Stimulated activated CD8-positive, alpha-beta memory T cell treated with anti-CD3 and anti-CD28 coated beads, Interleukin-4, amount 100 ng/mL, for 4 hours (primary cell): ENCODE measurements at places on chromosomes 1 and 21.
A peak's percentile ranks its signal among the peaks of the same experiment; 100 is the strongest.

DNA sequence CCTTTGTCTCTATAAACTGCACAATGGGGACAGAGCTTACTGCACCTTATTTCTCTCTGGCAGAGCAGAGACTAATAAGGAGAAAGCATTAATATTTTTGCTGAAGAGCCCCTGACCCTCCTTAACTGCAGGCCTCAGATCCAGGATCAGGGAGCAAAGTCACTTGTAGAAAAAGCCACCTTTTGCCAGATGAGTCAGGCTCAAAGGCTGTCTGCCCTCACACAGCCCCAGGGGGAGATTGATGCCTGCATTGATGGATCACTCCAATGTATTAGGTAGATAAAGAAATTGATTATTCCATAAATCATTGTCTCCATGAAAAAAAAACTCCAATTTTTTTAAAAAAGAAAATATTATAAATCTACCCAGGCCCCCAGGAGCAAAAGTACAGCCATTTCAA is 15.8 kb downstream of the GRIK3 start:
- no peak for DNase-seq

DNA sequence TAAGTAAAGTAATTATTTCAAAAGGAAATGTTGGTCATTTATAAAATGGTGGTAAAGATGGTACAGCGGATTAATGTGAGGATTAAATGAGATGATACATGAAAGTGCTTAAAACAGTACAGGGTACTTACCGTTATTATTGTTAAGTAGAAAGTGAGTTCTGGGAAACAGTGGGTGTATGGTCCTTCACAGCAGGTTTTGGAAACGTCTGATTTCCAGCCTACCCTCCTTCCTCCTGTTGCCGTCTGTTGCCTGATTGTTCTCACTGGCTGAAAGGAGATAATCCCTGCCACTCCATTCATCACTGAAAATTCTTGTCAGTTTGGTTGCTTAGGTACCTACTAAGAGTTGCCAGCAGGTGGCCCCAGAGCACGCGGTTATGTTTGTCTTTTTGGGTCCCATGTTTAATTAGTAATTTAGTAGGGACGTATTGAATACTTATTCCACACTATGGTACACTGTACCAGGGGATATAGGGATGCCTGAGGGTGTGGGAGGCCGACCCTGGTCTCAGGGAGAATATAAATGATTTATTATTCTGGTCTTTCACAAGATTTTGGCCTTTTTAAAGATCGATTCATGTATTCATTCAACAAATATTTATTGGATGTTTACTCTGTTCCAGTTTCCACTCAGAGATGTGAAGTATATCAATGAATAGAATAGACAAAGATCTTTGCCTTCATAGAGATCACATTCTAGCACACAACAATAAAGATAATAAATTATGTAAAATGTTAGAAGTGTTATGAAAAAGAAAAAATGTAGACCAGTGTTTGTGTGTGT is 30.8 kb upstream of the RPTN start:
- DNase-seq: peak; percentile 36

- DNase-seq: no peak
Measured at GRCh38 chr1:20337581-20337980, 46.9 kb downstream of the VWA5B1 start.

- DNase-seq: no peak
Measured at GRCh38 chr1:189859385-189859977, 618.2 kb downstream of the BRINP3 start.

DNA sequence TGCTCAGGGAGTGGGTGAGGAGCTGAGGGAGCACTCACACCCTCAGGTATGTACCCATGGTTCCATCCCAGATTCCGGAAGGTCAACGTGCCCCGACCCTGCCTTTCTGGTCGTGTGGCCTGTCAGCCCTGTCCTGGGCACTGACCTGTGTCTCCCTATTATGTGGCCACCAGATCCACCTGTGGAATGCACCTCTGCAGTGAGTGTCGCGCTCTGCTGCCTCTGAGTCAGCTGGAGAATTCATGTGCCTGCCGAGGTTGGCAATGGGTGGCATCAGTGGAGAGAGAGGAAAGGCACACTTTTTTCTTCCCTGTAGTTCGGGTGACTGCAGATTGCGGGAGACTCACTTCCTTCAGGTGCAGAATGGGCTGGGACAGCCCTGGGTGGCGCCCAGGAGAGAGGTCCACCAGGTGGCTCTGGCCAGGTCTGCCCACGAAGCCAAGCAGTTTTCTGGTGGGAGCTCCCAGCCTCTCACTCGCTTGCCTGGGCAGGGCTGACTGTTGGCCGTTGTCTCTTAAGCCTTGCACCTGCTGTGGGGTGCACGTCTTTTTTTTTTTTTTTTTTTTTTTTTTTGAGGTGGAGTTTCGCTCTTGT is 176.1 kb upstream of the TMEM51 start:
- DNase-seq: no peak

GRCh38 chr1:53595906-53596305 is 136.7 kb downstream of the DMRTB1 start:
- DNase-seq: no peak

DNA sequence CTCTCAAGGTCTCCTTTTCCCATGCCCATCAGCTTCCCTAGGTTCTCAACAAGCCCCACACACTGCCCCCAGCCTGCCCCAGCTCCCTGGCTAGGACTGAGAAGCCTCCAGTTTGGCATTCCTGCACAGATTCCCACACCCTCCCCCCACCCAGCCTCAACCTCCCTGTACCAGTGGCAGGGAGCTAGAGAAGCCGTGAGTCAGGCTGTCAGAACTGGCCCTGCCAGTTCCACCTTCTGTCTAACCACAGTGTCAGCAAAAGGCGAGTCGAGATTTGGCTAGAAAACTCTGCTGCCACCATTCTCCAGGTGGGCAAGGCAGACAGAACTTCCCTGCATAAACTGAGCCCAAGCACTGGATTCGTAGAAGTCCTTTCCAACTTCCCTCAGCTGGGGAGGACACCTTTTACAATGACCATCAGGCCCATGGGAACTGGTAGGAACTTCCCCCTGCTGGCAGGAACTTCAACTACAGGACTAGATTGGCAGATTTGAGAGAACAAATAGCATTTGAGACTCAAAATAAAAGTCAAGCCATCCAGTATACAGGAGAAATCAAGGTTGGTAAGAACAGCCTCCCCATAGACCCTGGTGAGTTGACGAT is 31.0 kb downstream of the TNNT2 start:
- no peak for DNase-seq
